ENCODE measurements at places on chromosomes 3 and 15.
A peak's percentile ranks its signal among the peaks of the same experiment; 100 is the strongest.

DNA sequence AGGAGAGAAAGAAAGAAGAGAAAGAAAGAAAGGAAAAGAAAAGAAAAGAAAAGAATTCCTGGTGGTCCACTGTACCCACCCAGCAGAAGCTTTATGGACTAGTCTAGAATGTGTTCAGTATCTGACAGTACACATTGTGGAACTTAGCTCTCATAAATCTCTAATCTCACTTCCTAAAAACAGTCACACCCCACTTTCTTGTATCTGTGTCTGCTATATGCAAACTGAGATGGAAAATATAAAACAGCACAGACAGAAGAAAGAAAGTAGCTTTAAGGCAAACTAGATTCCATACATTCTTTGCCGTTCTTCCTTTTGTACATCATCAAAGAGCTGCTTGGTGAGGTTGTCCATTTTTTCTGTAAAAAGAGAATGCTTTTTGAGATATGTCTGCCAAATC, 41.1 kb upstream of the GNB5 start:
- DNase-seq: no peak

DNA sequence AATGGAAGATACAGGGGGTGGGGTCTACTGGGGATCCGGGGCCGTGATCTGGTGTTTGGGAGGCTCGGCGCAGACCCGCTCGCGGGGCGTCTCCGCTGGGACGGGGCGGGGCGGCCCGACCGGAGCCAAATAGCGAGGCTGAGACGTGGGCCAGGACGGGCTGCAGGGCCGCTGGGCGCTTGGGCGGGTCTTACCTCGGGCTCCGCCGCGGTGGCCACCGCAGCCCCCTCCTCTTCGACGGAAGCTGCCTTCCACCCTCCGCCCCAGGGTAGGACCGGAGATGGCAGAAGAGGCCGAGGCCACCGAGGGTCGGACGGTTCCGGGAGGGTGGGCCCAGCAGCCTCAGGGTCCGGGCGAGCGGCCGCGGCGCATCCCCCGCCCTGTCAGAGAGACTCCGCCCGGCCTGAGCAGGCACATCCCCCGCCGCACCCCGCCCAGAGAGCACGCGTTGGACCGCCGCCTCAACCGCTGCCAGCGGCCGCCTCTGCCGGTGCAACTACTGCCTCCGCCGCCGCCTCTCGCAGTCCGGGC, 399 bp downstream of the MYO9A start:
- DNase-seq: peak; percentile 12

- no peak for DNase-seq
Measured at GRCh38 chr3:171874879-171875278, 31.7 kb downstream of the TMEM212 start.

DNA sequence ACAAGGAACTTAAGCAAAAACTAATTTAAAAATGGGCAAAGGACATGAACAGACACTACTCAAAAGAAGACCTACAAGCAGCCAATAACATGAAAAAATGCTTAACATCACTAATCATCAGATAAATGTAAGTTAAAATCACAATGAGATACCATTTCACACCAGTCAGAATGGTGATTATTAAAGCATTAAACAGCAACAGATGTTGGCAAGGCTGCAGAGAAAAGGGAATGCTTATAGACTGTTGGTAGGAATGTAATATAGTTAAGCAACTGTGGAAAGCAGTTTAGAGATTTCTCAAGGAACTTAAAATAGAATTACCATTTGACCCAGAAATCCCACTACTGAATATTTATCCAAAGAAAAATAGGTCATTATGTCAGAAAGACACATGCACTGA, 482.2 kb downstream of the SQOR start:
- DNase-seq: no peak

- DNase-seq: no peak
Measured at GRCh38 chr3:83453056-83453455, 1505.7 kb upstream of the CADM2 start.

Data from iPS DF 19.7 (cell line).